ENCODE measurements at places on chromosomes 7 and 10.

- no peak for DNase-seq
These were observed 66.8 kb upstream of the NEBL start for GRCh38 chr10:20963721-20964595.

- DNase-seq: no peak
These were observed 49.6 kb downstream of the CPED1 start for GRCh38 chr7:121037957-121038716.

DNA sequence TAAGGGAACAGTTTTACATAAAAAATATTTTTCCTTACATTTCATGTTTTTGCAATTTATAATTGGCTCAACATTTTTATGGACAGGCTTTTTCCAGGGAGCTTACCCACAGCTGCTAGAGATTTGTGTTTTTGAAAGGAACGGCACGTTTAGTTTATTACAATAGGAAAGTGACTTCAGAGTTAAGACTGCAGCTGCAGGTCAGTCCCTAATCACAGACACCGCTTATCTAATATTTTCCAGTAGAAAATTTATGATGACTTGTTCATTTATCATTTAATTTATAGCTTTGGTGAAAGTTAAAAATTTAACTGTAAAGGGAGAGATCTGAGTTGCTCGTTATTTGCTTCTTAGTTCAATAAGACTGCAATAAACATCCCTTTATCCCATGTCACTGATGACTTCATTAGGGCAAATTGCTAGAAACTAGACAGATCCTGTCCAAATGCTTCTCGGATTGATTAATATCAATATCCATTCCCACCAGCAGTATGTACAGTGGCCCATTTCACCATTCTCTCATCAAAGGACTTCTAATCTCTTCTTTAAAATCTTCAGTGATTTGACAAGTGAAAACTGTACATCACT is 97.0 kb upstream of the ODAD2 start:
- DNase-seq: no peak

- DNase-seq: no peak
These were observed 85.9 kb downstream of the CCNY start for GRCh38 chr10:35422228-35422627.

DNA sequence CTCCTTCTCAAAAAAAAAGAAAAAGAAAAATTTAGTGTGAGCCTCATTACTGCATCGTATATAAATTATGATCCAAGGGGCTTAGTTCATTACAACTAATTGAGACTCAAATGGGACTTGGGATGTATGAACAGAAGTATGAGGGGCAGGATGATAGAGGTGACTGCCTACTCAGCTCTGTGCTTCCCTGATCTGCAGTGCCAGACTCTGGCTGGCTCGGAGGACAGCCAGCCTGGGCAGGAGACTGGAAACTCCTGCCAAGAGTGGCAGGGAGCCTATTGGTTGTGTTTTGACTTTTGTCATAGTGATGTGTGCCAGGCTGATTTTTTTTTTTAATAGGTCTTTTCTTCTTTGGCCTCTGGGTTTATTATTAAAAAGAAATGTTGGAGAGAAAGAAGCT is 73.8 kb upstream of the GTF2IRD1 start:
- DNase-seq: no peak

- no peak for DNase-seq
These were observed 319.7 kb upstream of the POM121L12 start for GRCh38 chr7:52715701-52716100.

Data from CD4-positive, alpha-beta T cell (primary cell).